ENCODE measurements at places on chromosomes 7 and 10.

DNA sequence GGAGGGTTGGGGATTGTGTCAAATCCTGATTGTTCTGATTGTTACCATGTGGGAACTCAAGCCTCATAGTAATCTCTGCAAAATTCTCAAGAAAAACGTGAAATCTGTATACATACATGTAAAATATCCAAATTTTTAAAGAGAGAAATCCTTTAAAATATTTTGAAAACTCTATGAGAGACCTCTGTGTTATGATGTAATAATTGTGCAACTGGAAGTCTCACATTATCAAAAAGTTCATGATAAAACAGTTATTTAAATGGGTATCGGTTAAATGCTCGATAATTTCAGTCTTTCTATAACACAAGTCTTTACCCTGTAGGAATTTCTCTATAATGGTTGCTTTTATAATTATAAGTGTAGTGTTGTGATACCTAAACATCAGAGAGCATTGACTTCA, 95.5 kb downstream of the TMEM26 start:
- DNase-seq = no peak

GRCh38 chr7:31432176-31432575, 81.7 kb upstream of the ITPRID1 start:
- DNase-seq = no peak

DNA sequence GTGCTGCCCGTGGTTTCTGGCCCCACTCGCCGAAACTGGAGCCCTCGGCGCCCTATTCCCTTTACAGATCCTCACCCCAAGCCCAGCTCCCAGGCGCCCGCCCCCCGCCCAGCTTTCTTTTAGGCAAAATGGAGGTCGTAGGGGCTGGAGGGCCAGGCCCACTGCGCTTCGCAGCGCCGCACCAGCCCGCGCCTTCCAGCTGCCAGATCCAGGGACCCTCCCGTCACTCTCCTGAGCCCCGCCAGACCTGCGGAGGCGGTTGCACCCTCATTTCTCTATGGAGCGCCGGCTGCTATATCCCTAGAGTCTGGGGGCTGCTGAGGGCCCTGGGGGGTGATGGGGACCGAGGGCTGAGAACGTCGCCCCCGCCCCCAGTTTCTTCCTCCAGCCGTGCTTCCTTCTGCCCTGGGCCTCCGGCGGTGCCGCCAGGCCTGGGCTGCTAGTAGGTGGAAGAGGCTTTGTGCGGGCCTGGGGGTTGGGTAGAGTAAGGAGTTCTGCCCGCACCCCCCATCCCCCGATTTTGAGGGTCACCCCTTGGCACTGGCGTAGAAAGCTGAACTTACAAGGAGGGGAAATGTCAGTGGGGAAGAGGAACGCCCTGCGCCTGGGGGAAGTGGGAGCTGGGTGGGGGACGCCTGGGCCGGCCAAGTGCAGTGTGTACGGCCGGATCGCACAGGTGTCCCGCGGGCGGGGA, 1.0 kb downstream of the GNB2 start:
- no peak for DNase-seq

GRCh38 chr7:30505174-30505697, 607 bp upstream of the GGCT start:
- DNase-seq = no peak

DNA sequence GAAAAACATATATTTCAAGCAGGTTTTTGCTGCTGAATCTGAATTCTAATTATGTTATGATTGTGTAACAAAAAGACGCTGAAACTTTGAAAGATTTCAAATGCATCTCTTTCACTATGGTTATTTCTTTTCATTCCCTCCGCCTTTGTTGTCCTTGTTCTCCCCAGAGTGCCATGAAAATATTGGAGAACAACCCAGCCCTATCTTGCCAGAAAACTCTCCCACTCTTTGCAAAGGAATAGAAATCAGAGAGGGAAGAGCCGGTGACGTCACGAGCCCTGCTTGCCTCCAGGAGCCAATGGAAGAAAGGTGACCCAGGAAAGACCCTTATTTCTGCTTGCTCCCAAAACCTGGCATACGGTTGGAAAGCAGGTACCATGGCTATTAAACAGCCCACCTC, 3.4 kb downstream of the GFRA1 start:
- no peak for DNase-seq

GRCh38 chr10:17645621-17646345, 1.8 kb downstream of the STAM start:
- DNase-seq = no peak

DNA sequence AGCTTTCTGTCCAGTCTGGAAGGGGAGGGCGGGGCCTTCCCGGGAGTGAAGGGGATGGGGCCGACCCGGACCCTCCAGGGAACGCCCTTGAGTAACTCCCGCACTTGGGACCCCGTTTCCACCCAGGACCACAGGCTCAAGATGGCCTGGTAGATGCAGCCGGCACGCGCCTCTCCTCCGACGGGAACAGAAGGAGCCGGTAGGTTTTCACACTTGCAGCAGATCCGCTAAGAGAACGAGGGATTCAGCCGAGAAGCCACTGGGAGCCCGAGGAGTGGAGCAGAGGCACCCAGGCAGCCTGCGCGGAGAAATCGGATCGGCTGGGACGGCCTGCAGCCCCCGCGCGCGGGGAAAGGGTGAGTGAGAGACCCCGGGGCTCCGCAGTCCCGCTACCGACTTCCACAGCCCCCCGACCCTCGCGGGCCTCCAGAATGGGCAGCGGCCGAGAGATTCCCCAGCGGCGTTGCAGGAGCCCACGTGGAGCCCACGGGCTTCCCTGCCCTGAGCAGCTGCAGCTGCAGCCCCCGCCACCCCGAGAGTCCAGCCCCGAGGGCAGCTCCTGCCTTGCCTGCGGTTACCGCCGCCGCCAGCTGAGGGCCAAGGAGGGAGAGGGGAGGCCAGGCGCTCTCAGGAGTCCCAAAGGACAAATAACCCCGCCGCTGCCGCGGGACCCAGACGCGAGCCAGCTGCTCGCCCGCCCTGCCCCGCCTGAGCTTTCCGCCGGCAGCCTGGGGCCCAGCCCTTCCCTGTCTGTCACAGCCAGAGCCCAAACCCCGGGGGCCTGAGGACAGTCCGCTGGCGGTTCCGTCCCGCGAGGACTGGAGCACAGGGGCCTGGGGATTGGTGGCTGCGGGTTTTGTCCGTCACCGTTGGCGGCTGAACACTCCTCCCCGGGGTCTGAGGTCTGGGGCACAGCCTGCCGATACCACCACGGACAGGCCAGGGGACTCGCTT, 21.8 kb downstream of the IFT22 start:
- DNase-seq = no peak

DNA sequence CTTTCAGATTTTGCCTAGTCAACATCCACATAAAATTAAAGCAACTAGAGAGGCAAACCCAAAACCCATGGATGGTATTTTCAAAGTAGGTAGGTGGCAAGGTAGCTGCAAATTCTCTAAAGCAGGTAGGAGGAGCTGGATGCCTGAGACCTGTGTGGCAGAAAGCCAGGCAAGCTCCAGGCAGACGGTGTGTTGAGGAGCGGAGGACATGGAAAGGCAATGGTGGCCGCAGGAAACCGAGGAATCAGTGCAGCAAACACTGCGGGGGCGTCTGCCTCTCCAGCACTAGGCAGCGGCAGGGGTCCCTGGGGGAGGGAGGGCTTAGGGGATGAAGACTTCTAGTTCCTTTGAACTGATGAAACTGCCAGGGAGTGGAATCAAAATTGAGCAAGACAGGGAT, 101.3 kb downstream of the GALNT11 start:
- DNase-seq = no peak

DNA sequence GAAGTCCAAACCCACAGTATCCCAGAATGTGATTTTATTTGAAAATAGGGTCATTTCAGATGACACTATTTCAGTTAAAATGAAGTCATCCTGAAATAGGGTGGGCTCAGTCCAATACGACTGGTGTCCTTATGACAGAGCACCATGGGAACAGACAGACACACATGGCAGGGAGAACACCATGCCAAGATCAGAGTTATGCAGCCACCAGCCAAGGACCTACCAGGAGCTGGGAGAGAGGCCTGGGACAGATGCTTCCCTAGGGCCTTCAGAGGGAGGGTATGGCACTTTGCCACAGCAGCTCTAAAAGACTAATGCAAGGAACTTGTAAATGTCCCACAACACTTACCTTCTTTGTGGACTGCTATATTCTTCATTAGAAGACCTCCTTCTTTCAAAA, 226.5 kb downstream of the NEBL start:
- DNase-seq = no peak

DNA sequence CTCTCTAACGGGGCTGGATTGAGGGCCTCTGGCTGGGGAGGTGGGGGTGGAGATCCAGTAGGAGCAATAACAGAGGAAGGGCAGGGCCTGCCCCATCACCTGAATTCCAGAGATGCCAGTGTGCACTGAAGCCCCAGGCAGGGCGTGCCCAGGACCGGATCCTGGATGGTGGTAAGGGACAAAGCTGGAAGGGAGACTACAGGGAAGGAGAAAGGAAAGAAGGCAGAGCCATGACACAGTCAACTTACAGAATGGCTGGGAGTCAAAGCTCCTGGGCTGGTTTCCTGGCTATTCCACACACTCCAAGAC, 666 bp downstream of the TMEM139 start:
- no peak for DNase-seq

DNA sequence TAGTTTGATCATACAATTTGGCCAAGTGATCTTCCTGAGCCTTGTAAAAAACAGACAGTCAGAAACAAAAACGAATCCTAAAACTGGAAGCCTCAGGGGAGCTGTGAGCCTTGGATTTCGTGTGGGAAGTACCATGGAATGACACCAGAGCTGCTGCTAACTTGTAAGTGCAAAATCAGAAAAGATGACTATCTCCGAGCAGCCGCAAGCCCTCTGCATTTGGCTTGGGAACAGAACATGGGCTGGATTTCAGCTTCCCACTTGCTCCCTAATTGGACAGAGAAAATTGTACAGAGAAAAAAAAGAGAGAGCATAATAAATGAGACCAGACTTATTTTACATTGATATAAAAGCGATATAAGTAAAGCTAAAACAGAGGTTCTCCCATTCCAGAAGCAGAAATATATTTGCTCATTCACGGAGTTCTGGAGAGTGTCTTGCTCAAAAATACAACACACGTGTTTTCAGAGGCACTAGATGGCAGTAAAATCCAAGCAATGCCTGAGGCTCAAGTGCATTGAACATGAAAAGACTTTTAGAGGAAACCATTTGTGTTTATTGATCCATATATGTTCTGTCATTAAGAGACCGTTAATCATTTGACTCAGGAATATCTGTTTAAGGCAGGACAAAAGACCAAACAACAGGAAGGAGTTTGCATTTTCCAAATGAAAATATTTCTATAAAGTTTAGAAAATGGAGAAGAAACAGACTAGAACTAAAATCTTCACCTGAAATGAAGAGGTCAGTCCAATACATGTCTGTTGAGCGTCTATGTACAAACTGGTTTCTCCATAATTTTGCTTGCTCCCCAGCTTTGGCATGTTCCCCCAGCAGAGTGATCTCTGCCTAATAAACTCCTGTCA, 78.3 kb upstream of the SLC26A5 start:
- no peak for DNase-seq

DNA sequence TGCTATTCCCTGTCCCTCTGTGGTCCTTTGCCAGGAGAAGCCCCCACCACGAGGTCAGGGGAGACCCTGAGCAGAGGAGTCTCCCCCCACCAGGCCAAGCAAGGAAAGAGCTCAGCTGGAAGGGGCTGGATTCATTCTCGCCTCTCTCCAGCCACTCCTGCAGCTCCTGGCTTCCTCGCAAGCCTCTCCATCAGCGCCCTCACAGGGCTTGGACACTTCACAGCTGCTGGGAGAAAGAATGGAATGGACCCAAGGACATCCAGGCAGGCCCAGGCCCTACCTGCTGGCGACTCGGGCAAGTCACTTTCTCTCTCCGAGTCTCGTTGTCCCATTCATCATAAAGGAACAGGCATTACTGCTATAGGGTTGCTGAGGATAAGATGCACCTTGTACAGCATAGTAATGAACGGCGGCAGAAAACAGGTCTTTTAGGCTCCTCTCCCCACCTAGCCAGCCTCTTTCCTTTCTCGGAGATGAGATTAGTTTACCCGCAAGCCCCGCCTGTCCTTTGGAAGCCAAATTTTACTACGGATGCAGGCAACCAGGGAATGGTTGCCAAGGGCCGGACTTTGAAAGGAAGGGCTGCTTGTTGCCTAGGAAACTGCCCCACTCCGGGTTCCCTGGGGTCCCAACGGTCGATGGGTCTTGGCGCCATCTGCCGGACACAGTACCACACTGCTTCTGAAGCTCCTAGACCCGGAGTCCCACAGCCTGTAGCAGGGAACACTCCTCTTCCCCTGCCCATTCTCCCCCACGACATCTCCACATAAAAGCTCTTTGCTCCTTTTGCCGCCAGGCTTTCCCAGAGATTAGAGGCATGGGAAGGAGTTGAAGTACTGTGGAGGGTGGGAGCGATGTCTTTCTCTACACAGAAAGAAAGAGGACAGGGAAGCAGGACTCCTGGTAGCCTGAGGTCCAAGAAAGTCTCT, 22.3 kb downstream of the IMPDH1 start:
- DNase-seq = no peak

- DNase-seq = no peak
Observed at GRCh38 chr7:66779669-66780409, 39.3 kb downstream of the RABGEF1 start.

DNA sequence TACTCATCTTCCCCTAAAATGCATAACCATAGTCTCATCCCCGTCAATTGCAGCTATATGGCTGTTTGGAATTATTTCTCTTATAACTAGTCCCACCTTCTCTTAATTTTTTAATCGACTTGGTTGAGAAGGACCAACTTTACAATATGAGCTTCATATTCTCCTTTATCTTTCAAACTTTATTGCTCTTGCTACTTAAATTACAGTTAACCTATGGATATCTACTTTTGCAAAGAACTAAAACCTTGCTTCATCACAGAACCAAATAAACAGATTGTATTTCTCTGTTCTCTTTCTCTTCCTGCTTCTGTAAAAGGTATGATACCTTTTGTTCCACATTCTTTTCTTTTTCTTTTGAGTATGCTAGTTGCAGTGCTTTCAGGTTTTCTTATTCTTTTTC, 6.1 kb downstream of the CREM start:
- no peak for DNase-seq

DNA sequence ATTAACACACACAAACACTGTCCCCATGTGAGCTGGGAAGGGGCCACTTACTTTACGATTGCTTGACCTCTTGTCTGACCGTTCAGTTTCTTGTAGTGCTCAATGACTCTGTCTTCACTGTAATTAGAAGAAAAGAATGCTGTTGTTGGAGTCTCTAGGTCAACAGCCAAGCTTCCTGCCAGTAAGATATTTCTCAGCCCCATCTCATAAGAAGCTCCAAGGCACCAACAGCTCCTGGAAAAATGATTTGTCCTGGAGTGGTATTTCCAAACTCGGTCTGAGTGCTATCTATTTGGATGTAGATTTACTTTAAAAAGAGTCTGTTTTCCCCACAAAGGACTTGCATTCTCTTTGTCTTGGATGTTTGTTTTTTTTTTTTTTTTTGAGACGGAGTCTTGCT, 153.7 kb downstream of the PRPF18 start:
- no peak for DNase-seq

DNA sequence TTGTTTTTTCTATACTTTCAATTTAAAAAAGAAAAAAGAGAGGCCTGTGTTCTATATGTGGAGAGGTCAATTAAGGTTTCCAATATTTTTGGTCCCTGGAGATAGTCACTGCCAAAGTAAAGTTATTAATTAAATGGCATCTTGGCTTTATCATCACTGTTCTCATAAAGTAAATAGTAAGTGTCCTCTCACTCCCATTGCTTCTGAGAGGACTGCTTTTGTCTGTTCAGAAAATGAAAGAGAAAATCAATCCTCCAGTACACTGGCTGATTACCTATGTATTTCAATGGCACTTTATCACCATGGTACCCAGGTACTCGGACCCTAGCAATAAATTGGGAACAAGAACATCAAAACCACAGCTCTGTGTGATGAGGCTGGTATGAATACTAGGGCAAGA, 94.0 kb downstream of the RNLS start:
- DNase-seq = no peak

- DNase-seq = no peak
Observed at GRCh38 chr10:51759896-51760534, 60.6 kb upstream of the CSTF2T start.

GRCh38 chr10:17432723-17433122, 21.7 kb downstream of the ST8SIA6 start:
- no peak for DNase-seq

All from vagina (tissue), 2 donors.